HL-60 (cell line): ENCODE measurements at places on chromosomes 2 and 18.
A peak's percentile ranks its signal among the peaks of the same experiment; 100 is the strongest.

GRCh38 chr2:217685255-217685605 lies 317.6 kb downstream of the TNS1 start:
- DNase-seq, result no peak

DNA sequence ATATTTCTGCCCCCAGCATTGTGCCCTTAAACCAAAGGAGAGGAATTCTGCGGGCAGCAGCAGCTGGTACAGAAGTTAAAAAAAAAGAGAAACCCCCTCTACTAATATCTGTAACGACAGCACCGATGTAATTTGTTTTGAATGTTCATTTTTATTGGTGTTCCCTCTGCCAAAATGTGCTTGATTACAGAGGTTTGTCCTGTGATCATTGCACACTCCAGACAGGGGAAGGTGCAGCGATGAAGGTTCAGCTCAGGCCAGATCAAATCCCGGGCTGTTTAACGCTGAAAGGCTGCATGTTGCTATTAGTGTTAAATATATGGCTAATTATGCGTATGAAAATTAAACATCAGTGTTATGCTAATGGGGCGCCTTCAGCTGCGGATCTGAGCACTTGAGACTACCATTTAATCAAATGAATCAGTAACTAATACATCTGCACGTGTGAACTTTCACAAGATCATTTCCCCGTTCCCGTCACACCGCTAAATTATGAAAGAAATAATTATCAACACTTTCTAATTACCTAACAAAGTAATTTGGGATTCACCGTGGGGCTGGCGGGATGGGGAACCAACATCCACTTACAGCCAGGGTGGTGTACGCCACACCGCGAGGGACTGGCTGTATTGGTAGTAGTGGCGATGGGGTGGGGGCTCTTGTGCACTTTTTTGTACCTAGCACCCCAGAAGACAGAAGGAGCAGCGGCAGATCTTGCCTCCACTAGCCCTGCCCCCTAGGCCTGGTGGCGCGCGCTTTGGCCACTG lies 1.5 kb upstream of the DLX1 start:
- no peak for DNase-seq

DNA sequence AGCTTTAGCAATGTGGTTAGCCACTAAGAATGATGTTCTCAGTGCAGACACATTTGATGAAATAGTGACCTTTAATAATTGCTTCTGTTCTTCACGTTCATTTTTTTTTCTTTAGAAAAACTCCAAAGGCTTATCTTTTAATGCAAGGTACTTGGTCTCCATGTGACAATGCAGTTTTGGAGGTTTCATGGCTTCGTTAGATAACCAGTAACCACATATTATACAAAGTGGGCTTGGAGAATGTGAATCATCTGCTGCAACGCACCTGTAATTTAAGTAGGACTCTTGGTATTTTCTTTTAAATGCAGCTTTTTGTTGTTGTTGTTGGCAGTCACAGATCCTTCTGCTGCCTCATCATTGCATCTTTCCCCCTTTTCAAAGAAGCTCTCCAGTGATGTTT lies 1606.3 kb downstream of the SUCLG1 start:
- DNase-seq, result no peak

- DNase-seq, result no peak
Measured at GRCh38 chr2:205805136-205805535, 122.8 kb downstream of the NRP2 start.

DNA sequence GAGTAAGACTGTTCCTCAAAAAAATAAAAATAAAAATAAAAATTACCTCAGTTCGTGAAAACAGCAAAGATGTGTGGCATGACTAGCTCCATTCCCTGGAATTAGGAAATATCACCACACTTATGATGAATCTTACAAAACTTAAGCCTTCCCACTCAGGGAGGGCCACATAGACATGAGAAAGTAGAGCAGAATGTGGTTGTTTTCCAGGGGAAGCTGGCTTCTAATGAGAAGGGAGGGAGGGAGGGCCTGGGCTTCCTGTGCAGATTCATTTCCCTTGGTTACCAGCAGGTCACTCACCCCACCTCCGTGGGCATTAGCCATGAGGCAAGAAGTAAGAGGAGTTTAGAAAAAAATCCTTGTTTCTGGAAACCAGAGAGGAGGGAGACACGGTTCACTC lies 95.9 kb upstream of the RMDN2 start:
- peak; percentile 86 for DNase-seq

- no peak for DNase-seq
Measured at GRCh38 chr18:57149051-57149450, 2.2 kb downstream of the BOD1L2 start.

- DNase-seq, result peak; percentile 35
Measured at GRCh38 chr18:27750014-27750413, 426.9 kb downstream of the CDH2 start.

- no peak for DNase-seq
Measured at GRCh38 chr18:59788791-59789106, 91.5 kb upstream of the CCBE1 start.

- no peak for DNase-seq
Measured at GRCh38 chr2:37340637-37341036, 3.8 kb upstream of the QPCT start.

GRCh38 chr2:109311771-109312170 lies 182.8 kb downstream of the SH3RF3 start:
- no peak for DNase-seq

- no peak for DNase-seq
Measured at GRCh38 chr2:107062173-107062572, 176.2 kb upstream of the ST6GAL2 start.
